ENCODE measurements at places on chromosomes 5 and 9.

GRCh38 chr5:113524927-113525326 lies 11.4 kb downstream of the YTHDC2 start:
- DNase-seq, result no peak

DNA sequence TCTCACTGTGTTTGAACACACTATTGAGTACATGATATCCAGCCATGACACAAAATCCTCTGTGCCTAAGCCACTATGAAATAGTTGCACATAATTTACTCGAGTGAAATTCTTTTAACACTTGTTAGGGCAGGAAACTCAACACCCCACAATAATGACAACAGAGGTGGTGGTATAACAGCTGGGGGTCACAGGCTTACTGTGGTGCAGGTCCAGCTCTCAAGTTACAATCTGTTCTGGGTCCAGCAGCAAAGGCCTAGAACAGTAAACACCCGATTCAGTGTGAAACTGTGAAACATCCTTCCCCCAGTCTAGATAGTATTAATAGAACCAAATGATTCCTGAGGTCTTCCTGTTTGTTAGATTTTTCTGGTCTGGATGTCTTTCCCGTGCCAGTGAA lies 102.9 kb upstream of the APC start:
- DNase-seq, result no peak

DNA sequence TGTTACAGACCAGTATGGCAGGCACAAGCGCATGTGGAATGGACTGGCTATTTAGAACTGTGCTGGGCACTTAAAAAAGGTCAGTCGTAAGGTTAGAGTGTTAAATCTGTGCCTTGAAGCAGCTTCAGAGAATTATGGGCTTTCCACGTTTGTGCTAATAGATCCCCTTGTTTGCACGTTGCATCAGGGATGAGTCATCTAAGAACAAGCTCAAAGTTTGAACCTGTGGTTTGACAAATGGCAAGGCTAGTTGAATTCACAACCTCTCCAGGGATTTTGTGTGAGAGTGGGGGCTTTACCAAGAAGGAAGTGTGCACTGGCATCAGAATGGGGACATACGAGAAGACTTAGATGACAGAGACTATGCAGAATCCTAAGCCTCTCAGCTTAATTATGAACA lies 249.6 kb downstream of the IRX1 start:
- no peak for DNase-seq

DNA sequence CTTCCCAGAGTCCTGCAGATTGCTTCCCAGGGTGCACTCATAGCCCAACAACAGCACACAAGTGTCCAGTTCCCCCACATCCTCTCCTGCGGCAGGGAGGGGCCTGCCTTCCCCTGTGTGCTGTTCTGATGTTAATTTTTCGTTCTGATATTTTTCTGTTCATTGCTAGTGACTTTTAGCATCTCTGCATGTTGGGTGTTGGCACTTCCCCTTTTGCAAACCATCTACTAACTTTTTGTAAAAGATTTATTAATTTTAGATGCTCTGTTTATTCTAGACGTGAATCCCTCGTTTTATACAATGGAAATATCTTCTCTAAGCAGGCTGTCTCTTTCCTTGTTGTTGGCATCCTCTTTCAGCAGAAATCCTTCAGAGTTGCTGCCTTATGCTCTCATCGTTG lies 97.3 kb upstream of the DAP start:
- no peak for DNase-seq

DNA sequence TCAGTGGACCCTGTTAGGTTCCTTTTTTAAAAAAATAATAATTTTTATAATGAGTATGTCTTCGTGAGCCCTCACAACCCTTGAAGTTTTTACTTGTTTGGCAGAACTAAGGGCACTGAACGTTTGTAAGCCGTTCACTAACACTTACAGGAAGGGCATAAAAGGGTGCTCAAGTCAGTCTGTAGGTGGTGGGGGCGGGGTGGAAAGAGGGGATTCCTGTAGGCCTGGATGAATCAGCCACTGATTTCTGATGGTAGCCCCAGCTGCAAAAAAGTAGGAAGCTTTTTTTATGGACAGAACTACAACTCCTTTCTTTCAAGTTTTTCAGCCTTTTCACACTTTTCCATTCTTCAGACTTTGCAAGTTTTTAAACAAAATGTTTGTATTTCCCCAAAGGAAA lies 35.8 kb downstream of the PIK3R1 start:
- no peak for DNase-seq

- DNase-seq, result no peak
Observed at GRCh38 chr5:34648840-34649158, 7.3 kb upstream of the RAI14 start.
